ENCODE measurements at places on chromosomes 3 and 15.

DNA sequence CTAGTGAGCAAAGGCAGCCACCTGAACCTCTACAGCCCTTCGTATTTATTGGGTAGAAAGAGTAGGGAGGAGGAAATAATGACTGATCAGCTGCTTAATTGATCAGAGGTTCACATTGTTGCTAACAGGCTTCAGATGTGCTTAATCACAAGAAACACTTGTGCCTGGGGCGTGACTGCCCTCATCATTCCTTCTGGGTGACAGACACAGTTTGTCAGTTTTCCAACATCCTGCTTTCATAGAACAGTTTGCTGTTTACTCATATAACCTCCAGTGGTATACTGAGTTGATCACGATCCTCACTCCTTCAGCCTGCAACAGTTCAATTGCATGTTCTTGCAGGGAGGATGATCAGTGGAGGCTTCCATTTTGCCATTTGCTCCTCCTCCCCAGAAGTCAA lies 13.6 kb upstream of the CASR start:
- peak; percentile 21 for DNase-seq

DNA sequence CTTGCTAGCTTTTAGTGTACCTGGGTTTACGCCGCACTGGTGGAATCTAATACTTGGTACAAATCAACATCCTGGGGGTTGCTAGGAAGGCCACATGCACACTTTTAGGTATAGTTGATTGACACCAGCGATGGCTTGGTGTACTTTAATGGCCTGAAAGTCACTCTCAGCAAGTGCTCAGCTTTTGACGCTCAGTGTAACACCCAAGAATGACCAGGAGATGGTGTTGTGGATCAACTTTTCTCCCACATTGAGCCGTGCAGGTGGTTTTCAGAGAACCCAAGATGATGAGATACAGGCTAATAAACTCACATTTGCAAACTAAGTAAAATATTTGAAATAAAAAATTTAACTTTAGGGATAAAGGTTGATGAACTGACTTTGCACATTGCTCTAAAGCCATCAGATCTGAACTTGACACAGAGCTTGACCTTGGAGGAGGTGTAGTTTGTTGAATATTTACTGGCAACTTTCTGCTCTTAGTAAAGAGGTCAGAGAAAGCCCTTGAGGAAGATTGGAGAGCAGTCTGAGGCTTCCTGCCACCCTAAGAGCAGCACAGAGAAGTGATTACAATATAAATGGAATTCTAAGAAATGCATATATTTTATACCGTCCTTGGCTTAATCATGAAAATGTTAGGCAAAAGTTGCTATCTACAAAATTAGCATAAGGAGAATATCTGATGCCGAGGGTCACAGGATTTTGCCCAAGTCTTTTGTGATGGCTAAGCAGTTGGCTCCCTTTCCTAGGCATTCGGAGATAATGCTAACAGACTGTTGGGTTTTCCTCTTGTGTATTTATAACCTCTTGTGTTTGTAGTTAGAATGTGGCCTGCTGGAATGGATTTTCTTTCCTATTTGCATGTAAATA lies 143.4 kb upstream of the RASGRP1 start:
- DNase-seq = peak; percentile 43

- DNase-seq = no peak
These were observed 132.3 kb upstream of the ADPGK start for GRCh38 chr15:72915843-72916242.

DNA sequence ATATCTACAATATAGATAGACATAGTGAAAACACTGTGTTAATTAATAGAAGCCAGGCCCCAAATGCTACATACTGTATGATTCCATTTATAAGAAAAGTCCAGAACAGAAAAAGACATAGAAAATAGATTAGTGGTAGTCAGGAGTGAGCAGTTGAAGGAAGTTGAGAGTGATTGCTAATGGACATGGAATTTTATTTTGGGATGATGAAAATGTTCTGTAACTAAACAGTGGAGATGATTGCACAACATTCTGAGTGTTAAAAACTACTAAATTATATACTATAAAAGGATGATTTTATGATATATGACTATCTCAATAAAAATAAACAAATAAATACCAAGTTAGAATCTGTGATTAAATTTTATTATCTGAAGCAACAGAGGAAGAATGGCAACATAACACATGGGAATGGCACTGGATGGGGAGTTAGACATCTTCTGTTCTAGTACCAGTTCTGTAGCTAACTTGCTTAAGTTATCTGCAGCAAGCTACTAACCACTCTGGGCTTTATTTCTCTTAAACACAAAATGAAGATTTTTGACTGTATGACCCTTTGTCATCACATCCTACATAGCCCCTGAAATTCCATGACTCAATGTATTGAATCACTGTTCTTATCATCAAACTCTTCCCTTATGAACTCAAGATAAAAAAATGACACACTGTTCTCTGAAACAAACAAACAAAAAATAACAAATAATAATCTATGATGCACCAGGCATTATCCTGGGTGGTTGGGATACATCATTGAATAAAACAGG lies 612.7 kb downstream of the TBL1XR1 start:
- no peak for DNase-seq
